ENCODE measurements at places on chromosomes 2 and 18. TPM values are rescaled to one million over a fixed set of nuclear protein-coding genes. Genes with fewer than 3 reads are reported as not detected.

FAM237A gene
- total RNA-seq, result not detected

SRD5A2 gene
- not detected for total RNA-seq

IL1RN gene
- total RNA-seq, result 7.1 TPM

DAW1 gene
- 0.88 TPM for total RNA-seq

CAVIN2 gene
- 37.8 TPM for total RNA-seq

TTC32 gene
- total RNA-seq, result 11.4 TPM

DSG1 gene
- not detected for total RNA-seq

NT5DC4 gene
- total RNA-seq, result not detected

IGFBP5 gene
- total RNA-seq, result 1,222 TPM

PAIP2B gene
- 4.9 TPM for total RNA-seq

BZW1 gene
- 250 TPM for total RNA-seq

GPBAR1 gene
- 3.7 TPM for total RNA-seq

COLEC11 gene
- total RNA-seq, result 1.4 TPM

ACTG2 gene
- total RNA-seq, result 416 TPM

POTEI gene
- total RNA-seq, result 0.26 TPM

KCNS3 gene
- 8.8 TPM for total RNA-seq

MCM6 gene
- total RNA-seq, result 17.9 TPM

ADD2 gene
- total RNA-seq, result 5.3 TPM

ABCG8 gene
- total RNA-seq, result not detected

ADAM23 gene
- total RNA-seq, result 4.2 TPM

DSC3 gene
- total RNA-seq, result 2.3 TPM

ANO7 gene
- 1.2 TPM for total RNA-seq

CHAC2 gene
- total RNA-seq, result 0.75 TPM

TXNDC9 gene
- 26.1 TPM for total RNA-seq

CD207 gene
- total RNA-seq, result not detected

POTEE gene
- 0.26 TPM for total RNA-seq

TNP1 gene
- not detected for total RNA-seq

ATG9A gene
- total RNA-seq, result 36.3 TPM

NTSR2 gene
- total RNA-seq, result not detected

NFATC1 gene
- 37.2 TPM for total RNA-seq

VWC2L gene
- not detected for total RNA-seq

CDH20 gene
- not detected for total RNA-seq

MC4R gene
- total RNA-seq, result not detected

C2orf66 gene
- total RNA-seq, result 0.30 TPM

SGO2 gene
- 1.7 TPM for total RNA-seq

SH3BP4 gene
- 32.2 TPM for total RNA-seq

C2orf78 gene
- not detected for total RNA-seq

UGT1A10 gene
- total RNA-seq, result not detected

TBR1 gene
- not detected for total RNA-seq

RANBP2 gene
- total RNA-seq, result 76.6 TPM

KRTCAP3 gene
- 2.4 TPM for total RNA-seq

EGR4 gene
- total RNA-seq, result not detected

MZT2B gene
- 190 TPM for total RNA-seq

REG3A gene
- total RNA-seq, result 4.1 TPM

MYOM1 gene
- 63.8 TPM for total RNA-seq

RGPD4 gene
- total RNA-seq, result 0.33 TPM

FLACC1 gene
- 6.7 TPM for total RNA-seq

LIMS3 gene
- 16.6 TPM for total RNA-seq

PRKAG3 gene
- 1.0 TPM for total RNA-seq

LRRC30 gene
- not detected for total RNA-seq

LGALSL gene
- total RNA-seq, result 18.5 TPM

PLEKHH2 gene
- total RNA-seq, result 25.4 TPM

DCTN1 gene
- 141 TPM for total RNA-seq

ESPNL gene
- not detected for total RNA-seq

PLEK gene
- total RNA-seq, result 32.9 TPM

KLF11 gene
- 33.6 TPM for total RNA-seq
